Uterus (tissue), 4 donors: ENCODE measurements at places on chromosomes 5 and 9. TPM values are rescaled to one million over a fixed set of nuclear protein-coding genes. Genes with fewer than 3 reads are reported as not detected.

Gene TPPP
- 0.29 TPM for total RNA-seq

Gene DMRT2
- not detected for total RNA-seq

Gene OR13C5
- not detected for total RNA-seq

Gene NKD2
- 2.5 TPM for total RNA-seq

Gene ST6GALNAC6
- total RNA-seq, result 118 TPM

Gene NDUFAF2
- 78.9 TPM for total RNA-seq

DNA sequence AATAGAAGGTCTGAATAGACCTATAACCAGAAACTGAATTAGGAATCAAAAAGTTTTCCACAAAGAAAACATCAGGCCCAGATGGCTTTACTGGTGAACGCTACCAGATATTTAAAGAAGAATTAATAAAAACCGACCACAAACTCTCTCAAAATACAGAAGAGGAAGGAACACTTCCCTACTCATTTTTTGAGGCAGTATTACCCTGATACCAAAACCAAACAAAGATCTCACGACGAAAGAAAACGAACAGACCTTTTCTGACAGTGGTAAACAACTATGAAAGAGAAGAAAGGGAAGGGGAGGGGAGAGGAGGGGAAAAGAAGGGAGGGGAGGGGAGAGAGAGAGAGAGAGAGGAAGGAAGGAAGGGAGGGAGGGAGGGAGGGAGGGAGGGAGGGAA is 13.5 kb downstream of the B4GALT1 start:
- no peak overlapping the region for H3K4me3 ChIP-seq
- H3K27me3 ChIP-seq, result no peaks in the 10 kb centered on the region
- H3K4me1 ChIP-seq, result no peaks in the 10 kb centered on the region
- no peak overlapping the region for H3K27ac ChIP-seq

DNA sequence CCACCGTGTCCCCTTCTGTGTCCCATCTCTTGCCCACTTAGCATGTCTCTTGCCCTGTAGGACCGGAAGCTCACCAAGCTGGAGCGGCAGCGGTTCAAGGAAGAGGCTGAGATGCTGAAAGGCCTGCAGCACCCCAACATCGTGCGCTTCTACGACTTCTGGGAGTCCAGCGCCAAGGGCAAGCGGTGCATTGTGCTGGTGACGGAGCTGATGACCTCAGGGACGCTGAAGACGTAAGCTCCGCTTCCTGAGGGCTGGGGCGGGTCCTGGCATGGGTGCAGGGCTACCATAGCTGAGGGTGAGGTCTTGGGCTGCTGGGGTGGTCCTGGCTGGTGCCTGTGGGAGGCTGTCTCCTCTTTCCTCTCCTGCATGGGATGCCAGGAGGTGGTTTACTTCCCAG is 45.7 kb downstream of the WNK2 start:
- no peaks in the 10 kb centered on the region for H3K36me3 ChIP-seq
- H3K4me3 ChIP-seq, result no peak overlapping the region
- no peak for DNase-seq

DNA sequence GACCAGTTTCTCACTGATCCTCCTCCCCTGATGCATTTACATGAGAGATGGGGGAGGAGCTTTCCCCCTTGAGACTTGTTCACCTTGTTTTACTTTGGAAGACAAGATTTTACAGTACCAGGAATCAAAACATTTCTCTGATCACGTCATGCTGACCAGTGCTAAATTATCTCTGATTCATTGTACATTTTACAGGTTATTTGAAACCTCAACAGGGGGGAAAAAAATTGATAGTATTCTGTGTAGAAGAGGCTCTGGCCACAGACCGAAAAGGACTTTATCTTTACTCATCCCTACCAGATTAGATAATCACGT is 133.9 kb downstream of the GRIA1 start:
- no peak for DNase-seq
- no peak overlapping the region for H3K27ac ChIP-seq
- H3K27me3 ChIP-seq, result no peaks in the 10 kb centered on the region

GRCh38 chr9:79154806-79155205 is 417.0 kb upstream of the TLE4 start:
- H3K4me3 ChIP-seq, result no peak overlapping the region
- DNase-seq, result no peak
- H3K27me3 ChIP-seq, result no peaks in the 10 kb centered on the region
- no peaks in the 10 kb centered on the region for H3K36me3 ChIP-seq
- no peaks in the 10 kb centered on the region for H3K4me1 ChIP-seq

GRCh38 chr5:171555160-171555559 is 135.7 kb downstream of the FGF18 start:
- no peaks in the 10 kb centered on the region for H3K36me3 ChIP-seq
- H3K4me1 ChIP-seq, result no peaks in the 10 kb centered on the region
- H3K4me3 ChIP-seq, result no peak overlapping the region
- no peak overlapping the region for H3K27ac ChIP-seq

- no peaks in the 10 kb centered on the region for H3K27me3 ChIP-seq
- H3K36me3 ChIP-seq, result no peaks in the 10 kb centered on the region
- no peak overlapping the region for H3K4me3 ChIP-seq
- H3K27ac ChIP-seq, result peak overlapping the region; percentile 23
Observed at GRCh38 chr9:27602142-27602861, 29.0 kb upstream of the C9orf72 start.

DNA sequence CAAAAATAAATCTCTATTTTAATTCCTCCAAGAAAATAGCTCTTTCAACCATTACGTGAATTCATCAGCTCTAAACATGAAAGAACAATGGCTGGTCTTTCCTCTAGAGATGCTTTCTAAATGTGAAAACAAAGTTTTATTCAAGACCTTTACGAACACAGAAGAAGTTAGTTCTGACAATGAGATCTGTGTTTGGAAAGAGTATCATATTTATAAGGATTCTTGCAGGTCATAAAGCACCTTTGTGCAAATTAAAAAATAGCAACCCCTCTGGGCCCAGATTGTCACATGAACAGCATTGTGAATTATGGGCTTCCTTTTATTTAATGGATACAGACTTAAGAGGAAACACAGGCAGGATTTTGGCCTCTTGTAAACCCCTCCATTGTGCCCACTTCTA is 17.7 kb upstream of the FTMT start:
- H3K27me3 ChIP-seq, result no peaks in the 10 kb centered on the region
- no peak for DNase-seq
- H3K36me3 ChIP-seq, result no peaks in the 10 kb centered on the region
- H3K4me3 ChIP-seq, result no peak overlapping the region
- H3K27ac ChIP-seq, result no peak overlapping the region
- H3K4me1 ChIP-seq, result no peaks in the 10 kb centered on the region

DNA sequence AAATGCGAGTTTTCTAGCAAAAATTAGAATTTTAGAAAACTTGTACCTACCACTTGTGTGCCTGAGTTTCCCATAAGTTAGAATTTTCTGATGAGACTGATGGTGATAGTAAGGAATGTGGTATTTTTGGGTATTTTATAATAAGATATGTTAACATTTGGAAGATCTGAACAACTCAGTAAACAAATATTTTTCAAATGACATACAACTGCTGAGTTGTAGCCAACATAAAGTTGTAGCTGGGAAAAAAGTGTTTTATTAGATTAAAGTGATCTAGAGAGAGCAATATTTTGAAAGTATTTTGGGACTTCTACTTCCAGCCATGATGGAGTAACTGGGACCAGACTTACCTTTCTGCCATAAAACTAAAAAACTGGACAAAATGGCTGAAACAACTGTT is 37.9 kb downstream of the GEMIN5 start:
- H3K27ac ChIP-seq, result no peak overlapping the region
- no peaks in the 10 kb centered on the region for H3K36me3 ChIP-seq
- no peak for DNase-seq
- H3K4me1 ChIP-seq, result no peaks in the 10 kb centered on the region

DNA sequence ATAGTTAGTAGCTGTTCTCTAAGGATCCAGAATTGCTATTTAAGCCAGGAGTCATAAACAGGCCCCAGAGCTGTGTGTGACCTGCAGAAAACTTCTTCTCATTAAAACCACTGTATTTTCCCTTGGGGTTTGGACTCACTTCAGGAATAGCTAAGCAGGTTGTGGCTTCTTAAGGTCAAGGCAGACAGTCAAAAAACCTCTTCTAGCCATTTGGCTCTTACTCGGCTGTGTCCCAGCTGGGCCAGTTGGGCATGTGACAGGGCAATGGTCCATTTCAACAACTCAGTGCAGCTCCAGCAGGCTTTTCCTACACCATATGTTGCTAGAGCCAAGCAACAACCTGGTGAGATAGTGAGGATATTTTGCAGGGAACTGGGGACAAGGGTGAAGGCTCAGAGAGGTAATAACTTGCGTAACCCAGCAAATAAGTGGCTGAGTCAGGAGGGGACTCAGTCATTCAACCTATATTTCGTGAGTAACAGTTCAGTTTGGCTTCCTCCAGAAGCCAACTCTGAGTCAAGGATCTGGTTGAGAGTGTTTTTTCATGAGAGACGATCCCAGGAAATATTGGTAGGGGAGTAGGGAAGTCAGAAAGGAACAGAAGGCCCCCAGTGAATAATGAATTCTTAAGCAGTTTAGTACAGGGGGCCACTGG is 115.4 kb upstream of the PPP2R2B start:
- no peaks in the 10 kb centered on the region for H3K36me3 ChIP-seq
- no peak overlapping the region for H3K4me3 ChIP-seq
- no peak overlapping the region for H3K27ac ChIP-seq

DNA sequence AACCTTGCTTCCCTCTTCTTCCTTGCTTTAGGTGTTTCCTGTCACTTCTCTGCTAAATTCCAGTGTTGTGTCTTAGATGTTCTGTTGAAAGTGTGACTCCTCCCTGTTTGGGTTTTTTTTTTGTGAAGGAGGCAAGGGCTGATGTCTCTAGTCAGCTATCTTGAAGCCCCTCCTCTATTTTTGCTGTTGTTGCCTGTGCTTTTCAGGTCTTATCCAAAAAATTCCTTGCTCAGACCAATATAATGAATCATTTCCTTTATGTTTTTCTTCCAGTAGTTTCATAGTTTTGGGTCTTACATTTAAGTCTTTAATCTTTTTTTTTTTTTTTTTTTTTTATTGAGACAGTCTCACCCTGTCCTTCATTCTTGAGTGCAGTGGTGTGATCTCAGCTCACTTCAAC is 22.3 kb downstream of the RIC1 start:
- no peaks in the 10 kb centered on the region for H3K36me3 ChIP-seq
- no peak overlapping the region for H3K27ac ChIP-seq
- DNase-seq, result no peak
- H3K4me3 ChIP-seq, result no peak overlapping the region

DNA sequence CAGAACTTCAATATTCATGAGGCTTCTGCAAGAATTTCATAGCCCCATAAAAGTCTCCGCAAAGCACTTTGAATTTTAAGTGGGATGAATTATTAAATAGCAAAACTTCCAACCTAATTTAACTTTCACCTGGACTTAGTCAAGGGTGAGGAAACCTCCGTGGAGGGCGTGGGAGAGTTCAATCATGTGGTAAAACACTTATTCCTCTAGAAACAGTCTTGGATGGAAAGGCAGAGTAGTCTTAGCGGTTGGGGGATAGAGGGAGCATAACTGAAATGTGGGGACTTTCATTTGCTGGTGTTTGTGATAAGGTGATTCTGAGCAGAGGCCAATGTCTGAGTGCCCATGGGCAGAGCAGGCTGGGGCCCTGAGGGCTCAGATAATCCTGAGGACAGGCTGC is 241.9 kb downstream of the IRX1 start:
- H3K4me3 ChIP-seq, result no peak overlapping the region
- H3K4me1 ChIP-seq, result no peaks in the 10 kb centered on the region
- DNase-seq, result no peak
- H3K27me3 ChIP-seq, result no peaks in the 10 kb centered on the region
- H3K27ac ChIP-seq, result no peak overlapping the region

GRCh38 chr9:8895861-8896224 is 1096.3 kb upstream of the DMAC1 start:
- no peak overlapping the region for H3K27ac ChIP-seq
- H3K27me3 ChIP-seq, result no peaks in the 10 kb centered on the region
- no peak overlapping the region for H3K4me3 ChIP-seq
- no peaks in the 10 kb centered on the region for H3K36me3 ChIP-seq

DNA sequence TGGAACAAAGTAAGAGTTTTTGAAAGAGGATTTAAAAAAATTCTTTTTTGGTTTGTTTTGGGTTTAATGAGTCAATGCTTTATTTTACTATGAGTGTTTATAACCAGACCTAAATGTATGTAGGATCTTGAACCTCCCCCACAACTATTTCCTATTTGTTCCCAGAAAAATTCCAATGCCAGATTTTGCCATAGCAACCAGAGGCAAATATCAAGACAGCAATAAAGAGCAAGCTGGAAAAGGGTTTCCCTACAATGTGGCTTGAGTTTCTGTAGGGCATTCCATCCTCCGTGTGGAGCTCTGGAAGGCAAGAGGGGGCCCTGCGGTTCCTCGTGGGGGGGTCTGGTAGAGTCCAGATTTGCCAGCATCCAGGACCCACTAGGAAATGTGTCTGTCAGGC is 27.8 kb upstream of the GDNF start:
- H3K27ac ChIP-seq, result no peak overlapping the region
- H3K36me3 ChIP-seq, result no peaks in the 10 kb centered on the region
- no peaks in the 10 kb centered on the region for H3K4me1 ChIP-seq
- no peak overlapping the region for H3K4me3 ChIP-seq
- no peak for DNase-seq

DNA sequence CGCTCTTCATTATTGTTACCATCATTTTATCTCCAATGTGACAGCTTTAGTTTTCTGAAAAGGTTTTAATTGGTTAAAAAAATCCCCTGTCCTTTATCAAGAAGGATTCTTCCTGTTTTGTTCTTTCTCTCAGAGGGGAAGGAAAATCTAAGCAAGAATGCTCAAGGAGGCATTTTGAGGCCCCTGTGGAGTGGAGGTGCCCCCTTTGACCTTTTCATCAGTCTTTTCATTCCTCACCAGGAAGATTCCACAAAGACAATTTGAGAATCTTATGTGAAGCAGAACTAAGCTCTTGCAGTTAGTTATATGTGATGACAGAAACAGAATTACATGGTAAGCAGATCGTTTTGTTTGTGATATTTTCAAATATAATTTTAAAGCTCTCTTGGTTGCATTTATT is 489.6 kb downstream of the MAN2A1 start:
- H3K27ac ChIP-seq, result no peak overlapping the region
- no peaks in the 10 kb centered on the region for H3K36me3 ChIP-seq
- H3K4me3 ChIP-seq, result no peak overlapping the region
- no peaks in the 10 kb centered on the region for H3K4me1 ChIP-seq
- no peaks in the 10 kb centered on the region for H3K27me3 ChIP-seq
- no peak for DNase-seq

DNA sequence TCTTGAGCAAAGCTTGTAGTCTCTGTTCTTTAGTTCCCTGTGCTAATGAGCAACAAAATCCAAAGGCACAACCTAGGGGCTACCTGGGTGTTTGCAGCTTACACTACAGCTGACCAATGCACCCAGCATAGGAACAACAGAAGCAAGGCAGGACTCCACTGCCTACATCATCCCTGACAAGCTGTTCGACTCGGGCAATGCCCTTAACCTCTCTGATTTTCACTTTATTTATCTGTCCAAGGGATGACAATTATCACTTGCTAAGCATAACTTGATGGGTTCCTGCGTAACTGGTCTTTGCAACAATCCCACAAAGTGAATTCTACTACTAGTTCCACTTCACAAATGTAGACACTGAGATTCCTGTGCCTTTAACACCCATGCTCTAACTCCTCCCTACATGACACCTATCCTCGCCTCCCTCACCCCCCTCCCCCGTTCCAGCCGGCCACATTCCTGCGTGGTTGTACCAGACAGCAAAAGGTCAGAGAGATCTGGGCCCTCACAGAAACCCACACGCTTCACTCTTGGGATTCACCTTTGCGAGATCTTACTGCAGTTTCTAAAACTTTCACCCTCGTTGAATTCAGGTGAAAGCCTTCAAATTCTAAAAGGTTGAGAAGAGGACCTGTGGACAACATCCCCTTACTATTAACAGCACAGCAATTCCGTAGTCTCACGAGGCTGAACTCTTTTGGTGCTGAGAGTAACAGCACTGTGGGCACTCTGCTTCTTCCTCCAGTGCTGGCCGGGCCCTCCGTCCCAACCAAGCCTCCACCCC is 995 bp downstream of the IPPK start:
- H3K4me1 ChIP-seq, result no peaks in the 10 kb centered on the region
- no peaks in the 10 kb centered on the region for H3K27me3 ChIP-seq
- no peak for DNase-seq
- peak overlapping the region; percentile 79 for H3K27ac ChIP-seq
- H3K4me3 ChIP-seq, result peak overlapping the region; percentile 68
- no peaks in the 10 kb centered on the region for H3K36me3 ChIP-seq
